Activated B cell treated with CpG ODN at 0.5 μM for 24 hours (primary cell): ENCODE measurements at places on chromosomes 1 and 21.

DNA sequence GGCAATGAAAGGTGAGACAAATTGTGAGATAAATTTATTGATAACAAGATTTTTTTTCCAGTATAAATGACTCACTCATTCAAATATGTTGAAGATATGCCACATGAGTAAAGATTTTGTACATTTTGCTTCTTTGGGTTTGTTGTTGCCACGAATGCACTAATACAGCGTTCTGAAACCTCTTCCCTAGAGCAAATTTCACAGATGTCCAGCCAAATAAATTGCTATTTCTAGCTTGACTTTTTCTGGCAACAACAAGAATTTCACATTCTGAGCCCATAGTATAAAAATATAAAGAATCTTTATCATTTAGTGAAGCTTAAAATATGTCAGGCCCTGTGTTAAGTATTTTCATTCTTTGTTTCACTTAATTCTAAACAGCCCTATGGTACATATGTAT, 114.5 kb upstream of the COL24A1 start:
- DNase-seq, result no peak

DNA sequence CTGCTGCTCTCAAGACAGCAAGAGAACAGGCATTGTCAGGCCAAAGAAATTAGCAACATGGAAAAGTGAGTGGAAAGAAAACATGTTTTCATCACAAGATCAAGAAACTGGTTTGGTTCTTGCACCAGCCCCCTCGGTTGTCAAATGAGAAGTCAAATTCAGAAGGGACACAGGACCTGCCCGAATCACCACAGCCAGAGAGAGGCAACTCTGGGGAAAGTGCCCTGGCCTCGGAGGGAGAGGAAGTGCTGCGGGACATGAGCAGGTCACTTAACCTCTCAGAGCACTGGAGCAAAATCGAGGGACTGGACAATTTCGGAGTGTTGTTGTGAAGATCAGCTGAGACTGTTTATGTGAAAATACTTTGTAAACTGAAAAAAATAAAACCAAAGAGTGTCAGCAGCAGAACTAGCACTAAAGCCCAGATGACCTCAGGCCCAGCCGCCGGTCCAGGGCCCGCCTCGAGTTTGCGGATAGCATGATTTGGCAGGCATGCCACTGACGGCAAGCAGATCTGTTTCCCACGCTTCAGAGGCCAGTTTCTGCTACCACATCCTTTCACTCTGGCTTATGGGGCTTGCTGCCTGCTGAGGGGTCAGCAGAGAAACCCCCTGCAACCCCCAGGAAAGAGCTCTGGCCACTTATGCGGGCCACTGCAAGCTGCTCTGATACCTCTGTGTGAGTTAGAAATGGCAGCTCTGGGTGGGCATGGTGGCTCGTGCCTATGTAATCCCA, 32.1 kb downstream of the CD247 start:
- no peak for DNase-seq

- no peak for DNase-seq
These were observed 184.2 kb downstream of the DYRK1A start for GRCh38 chr21:37550618-37551330.

DNA sequence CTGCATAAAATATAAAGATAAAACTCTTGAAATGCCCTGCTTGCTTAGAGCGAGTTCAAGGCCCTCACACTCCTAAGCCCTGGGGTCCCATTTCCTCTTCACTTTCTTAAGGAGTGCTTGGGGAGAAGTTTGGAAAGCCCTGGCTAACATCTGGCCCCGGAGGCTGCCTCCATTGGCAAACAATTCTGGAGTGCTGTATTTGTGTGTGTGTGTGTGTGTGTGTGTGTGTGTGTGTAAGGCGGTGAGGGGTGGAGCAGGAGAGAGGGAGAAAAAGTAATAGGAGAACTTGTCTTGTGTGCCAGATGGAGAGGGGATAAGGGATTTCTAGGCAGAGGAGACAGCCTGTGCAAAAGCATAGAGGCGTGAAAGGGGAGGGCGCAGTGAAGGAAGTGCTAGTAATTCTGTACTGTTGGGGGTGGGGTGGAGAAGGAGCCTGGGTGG, 578 bp upstream of the TRIM62 start:
- no peak for DNase-seq

DNA sequence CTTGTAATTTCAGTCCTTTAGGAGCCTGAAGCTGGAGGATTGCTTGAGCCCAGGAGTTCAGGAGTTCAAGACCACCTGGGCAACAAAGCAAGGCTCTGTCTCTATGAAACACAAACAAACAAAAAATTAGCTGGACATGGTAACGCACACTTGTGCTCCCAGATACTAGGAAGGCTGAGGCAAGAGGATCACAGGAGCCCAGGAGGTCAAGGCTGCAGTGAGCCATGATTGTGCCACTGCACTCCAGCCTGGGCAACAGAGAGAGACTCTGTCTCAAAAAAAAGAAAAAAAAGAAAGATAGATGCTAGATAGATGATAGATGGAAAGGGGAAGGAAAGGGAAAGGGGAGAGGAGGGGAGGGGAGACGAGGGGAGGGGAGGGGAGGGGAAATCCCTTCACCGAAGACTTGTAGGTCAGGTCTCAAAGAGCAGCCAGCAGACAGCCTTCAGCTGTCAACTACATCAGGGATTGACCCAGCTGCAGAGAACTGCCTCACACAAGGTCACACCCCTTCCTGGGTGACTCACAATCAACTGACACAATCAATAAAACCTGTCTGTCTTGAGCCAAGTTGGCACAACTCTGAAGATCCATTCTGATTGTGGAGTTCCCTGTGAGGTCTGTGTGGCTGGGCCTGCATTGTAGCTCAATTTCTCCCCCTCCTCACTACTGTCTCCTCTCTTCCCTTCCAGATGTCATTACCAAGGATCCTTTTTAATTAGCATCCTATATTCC, 200.6 kb downstream of the RGS7 start:
- no peak for DNase-seq

DNA sequence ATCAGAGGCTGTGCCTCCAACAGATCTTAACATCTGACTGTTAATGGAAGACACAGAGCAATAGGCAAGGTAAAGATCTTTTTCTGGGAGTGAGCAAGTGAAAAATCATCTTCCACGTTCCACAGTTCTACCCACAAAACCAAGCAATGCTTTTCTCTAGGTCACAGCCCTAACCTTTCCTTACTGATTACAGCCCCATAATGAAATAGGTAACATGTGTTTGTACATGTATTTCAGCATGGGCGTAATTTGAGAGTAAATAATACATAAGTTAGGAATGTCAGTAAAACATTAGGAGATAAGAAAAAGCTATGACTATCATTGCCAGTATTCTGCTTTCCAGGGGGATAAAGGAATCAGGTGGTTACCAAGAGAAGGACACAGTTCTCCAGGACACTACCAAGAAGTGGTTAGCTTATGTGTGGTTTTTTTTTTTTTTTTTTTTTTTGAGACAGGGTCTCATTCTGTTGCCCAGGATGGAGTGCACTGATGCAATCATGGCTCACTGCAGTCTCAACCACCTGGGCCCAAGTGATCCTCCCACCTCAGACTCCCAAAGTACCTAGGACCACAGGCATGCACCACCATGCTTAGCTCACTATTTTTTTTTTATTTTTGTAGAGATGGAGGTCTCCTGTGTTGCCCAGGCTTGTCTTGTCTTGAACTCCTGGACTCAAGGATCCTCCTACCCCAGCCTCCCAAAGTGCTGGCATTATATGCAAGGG, 72.0 kb downstream of the DAP3 start:
- DNase-seq, result no peak

DNA sequence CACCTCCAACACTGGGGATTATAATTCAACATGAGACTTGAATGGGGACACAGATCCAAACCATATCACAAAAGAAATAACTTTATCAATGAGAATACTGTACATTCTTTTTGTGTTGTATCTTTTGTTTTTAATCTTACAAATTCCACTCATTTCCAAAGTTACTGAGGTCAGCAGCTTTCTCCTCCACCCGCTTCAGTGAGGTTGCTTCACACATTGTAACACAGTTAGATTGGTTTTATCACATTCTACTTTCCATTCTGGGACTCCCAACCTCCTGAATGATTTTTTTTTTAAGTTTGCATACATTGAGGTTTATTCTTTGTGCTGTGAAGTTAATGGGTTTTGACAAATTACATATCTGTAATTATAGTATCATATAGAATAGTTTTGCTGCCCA, 43.8 kb downstream of the DDAH1 start:
- no peak for DNase-seq

DNA sequence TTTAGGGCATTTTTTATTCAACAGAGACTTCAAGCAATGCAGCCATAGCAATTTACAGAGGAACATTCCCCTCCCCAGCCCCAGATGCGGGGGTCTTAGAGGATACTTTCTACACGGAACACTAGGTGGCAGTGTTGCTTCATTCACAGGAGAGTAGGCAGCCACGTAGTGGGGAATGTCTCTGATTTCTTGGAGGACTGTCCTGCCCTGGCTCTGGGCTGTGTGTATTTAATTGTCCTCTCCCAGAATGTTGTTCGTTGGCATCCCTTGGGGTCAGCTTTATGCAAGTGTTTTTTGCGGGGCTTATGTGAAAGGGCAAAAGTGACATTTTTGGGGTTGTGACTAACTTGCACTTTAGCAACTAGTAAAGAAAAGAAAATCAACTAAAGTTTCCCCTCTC, 96.9 kb downstream of the PAPPA2 start:
- DNase-seq, result no peak

DNA sequence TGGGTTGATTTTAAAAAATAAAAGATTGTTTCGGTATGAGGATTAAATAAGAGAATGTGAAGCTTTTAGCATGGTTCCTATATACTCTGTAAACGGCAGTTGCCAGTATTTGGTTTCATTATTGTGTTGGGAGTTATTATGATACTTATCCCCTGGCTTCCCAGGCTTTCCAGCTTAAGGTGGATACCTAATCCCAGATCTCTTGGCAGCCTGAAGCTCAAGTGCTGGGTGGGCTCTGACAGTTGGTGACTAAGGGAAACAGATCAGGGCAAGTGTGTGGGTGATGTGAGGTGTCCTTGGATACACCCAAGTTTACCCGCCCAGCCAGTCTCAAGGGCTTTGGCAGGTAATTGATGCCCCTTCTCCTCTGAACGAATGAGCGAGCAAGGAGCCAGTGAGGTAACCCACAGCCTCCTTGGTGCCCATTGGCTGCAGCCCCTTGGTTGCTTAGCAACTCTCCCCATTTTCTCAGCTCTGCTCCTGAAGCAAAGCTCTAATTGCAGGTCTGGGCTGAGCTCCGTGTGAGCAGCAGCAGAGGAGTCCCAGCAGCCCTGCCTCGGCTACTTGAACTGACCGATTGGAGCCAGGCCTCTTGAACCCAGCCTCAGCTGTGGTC, 6.1 kb downstream of the IPO13 start:
- DNase-seq, result no peak
